ENCODE measurements at places on chromosomes 2 and 18. TPM values are rescaled to one million over a fixed set of nuclear protein-coding genes. Genes with fewer than 3 reads are reported as not detected.

APCDD1 gene
- total RNA-seq: 33.4 TPM

DNA sequence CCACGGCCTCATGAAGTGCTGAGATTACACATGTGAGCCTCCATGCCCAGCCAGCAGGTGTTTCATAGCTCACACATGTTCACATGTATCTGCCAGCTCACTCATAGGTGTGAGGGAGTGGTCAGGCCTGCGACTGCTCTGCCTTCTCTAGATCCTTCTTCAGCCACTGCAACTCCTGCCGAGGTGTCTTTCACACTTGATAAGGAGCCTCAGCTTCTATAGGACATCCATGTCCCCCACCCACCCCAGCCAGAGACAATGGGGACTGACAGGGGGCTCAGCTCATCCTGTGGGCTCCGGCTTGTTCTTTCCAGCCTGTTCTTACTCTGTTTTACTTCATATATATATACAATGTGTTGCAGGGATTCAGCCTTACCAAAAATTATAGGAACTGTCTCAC lies 286.5 kb upstream of the MGAT5 start:
- H3K36me3 ChIP-seq: no peaks in the 10 kb centered on the region
- no peak for DNase-seq
- H3K27ac ChIP-seq: no peak overlapping the region

- H3K4me1 ChIP-seq: peaks cover 5% of the 10 kb centered on the region
- H3K36me3 ChIP-seq: peaks cover 94% of the 10 kb centered on the region
- no peaks in the 10 kb centered on the region for H3K27me3 ChIP-seq
Observed at GRCh38 chr2:149572102-149572953, 15.2 kb downstream of the MMADHC start.

DNA sequence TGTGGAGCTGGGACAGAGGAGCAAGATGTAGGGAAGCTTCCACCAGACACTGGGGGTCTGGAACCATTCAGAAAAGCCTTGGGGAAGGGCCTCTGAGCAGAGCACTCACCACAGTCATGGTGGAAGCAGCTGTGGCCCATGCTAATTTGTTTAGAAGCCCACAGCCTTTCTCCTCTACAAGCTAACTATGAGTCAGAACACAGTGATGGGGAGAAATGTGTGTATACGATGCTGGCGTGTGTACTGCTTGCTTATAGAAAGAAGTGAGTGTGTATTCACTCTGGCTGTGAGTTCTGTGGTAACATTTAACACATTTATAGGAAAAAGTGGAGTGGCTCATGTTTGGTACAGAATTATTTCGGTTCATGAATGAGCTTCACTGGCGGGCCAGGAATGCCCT lies 157.0 kb upstream of the ACAA2 start:
- no peak overlapping the region for H3K4me3 ChIP-seq
- no peaks in the 10 kb centered on the region for H3K36me3 ChIP-seq
- H3K4me1 ChIP-seq: peaks cover 7% of the 10 kb centered on the region
- no peak overlapping the region for H3K27ac ChIP-seq

GRCh38 chr18:64799376-64799775 lies 650.5 kb upstream of the LINC00305 start:
- H3K36me3 ChIP-seq: no peaks in the 10 kb centered on the region
- no peaks in the 10 kb centered on the region for H3K4me1 ChIP-seq
- no peak overlapping the region for H3K27ac ChIP-seq
- H3K27me3 ChIP-seq: no peaks in the 10 kb centered on the region
- no peak overlapping the region for H3K4me3 ChIP-seq

- peaks cover 47% of the 10 kb centered on the region for H3K4me1 ChIP-seq
- H3K4me3 ChIP-seq: peak overlapping the region; percentile 89
- H3K27me3 ChIP-seq: no peaks in the 10 kb centered on the region
- no peaks in the 10 kb centered on the region for H3K36me3 ChIP-seq
Observed at GRCh38 chr2:73112026-73112912, 479 bp downstream of the RAB11FIP5 start.

DNA sequence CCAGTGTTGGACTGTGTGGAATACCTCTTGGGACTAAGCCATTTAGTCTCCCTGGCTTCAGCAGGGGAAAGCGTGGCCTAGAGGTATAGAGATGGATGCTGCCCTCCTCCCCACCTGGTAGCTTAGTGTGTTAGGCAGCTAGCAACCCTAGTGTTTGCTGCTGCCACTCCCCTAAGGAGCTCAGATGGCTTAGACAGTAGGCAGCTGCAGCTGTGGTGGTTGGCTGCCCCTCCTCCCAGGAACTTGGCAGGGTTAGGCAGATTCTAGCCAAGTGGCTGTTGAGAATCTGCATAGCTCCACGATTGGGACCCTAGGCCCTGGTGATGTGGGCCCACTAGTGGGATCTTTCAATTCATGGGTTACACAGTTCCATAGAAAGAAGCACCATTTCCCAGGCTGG lies 550.4 kb upstream of the CHAC2 start:
- no peak overlapping the region for H3K27ac ChIP-seq
- H3K4me3 ChIP-seq: no peak overlapping the region
- H3K36me3 ChIP-seq: no peaks in the 10 kb centered on the region
- no peak for DNase-seq

UGT1A7 gene
- total RNA-seq: not detected

DNA sequence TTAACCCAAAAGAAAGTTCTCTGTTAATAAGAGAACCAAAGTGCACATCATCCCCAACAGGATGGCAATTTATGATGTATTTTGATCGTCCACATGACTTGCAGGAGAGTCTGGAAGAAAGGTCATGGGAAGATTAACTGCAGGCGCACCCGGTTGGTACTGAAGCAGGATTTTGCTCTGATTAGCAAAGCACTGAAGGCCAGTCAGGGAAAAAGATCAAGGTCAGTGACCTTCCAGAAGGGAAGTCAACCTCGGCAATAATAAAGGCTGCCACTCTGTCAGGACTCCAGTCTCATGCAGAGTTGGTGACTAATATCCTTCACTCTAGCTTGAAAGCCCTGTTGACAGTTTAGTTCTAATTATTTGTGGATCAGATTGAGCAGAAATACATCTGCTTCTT lies 432.7 kb upstream of the RAB12 start:
- peaks cover 13% of the 10 kb centered on the region for H3K4me1 ChIP-seq
- no peak for DNase-seq
- H3K4me3 ChIP-seq: no peak overlapping the region
- H3K36me3 ChIP-seq: no peaks in the 10 kb centered on the region
- no peaks in the 10 kb centered on the region for H3K27me3 ChIP-seq

GRCh38 chr2:58156780-58157179 lies 84.3 kb downstream of the FANCL start:
- H3K27ac ChIP-seq: no peak overlapping the region
- no peak overlapping the region for H3K4me3 ChIP-seq
- H3K27me3 ChIP-seq: no peaks in the 10 kb centered on the region

LAMA3 gene
- 89.1 TPM for total RNA-seq

DNA sequence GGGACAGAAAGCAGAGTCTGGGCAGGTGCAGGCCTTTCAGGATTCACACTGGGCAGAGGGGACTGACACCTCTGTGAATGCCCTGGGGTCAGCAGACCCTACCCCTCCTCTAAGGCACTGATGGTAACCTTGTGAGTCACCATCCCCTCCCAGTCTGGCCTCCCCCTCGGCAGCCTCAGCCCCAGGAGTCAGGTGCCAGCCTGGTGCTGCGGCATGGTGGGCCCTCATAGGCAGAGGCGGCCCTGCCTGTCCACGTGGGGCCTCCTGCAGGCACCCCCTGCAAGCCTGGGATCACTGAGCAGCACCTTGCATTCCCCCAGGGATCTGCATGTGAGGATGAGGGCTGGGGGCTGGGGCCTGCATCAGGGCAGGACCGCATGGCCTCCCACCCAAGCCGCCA lies 4.8 kb upstream of the GPR17 start:
- no peaks in the 10 kb centered on the region for H3K27me3 ChIP-seq
- H3K4me1 ChIP-seq: peaks cover 53% of the 10 kb centered on the region
- no peak overlapping the region for H3K4me3 ChIP-seq
- peak overlapping the region; percentile 56 for H3K27ac ChIP-seq
- no peak for DNase-seq

Data from lower lobe of right lung (tissue), 2 donors.